ENCODE measurements at places on chromosomes 6 and 20. TPM values are rescaled to one million over a fixed set of nuclear protein-coding genes. Genes with fewer than 3 reads are reported as not detected.

THBD gene
- 0.56 TPM for total RNA-seq

TRAPPC3L gene
- not detected for total RNA-seq

SLC16A10 gene
- total RNA-seq = 2.8 TPM

COL9A1 gene
- total RNA-seq = not detected
